Right ventricle myocardium superior (tissue), 1 donor: ENCODE measurements at places on chromosomes 6 and 20. TPM values are rescaled to one million over a fixed set of nuclear protein-coding genes. Genes with fewer than 3 reads are reported as not detected.

DNA sequence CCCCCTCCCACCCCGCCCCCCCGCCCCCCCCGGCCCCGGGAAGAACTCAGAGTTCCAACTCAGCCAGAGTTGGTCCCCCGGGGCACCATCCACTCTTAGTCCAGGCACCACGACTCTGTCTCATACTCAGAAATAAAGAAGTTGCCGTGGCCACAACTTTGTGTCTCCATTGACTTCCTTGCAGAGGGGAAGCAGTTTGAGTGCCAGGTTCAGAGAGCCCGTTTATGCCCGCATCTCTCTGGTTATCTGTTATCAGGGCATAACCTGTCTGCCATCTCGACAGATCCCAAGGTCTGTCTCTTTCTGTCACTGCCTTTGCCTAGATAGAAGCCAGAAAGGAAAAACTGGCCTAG is 605 bp downstream of the CDC5L start:
- DNase-seq = no peak

DNA sequence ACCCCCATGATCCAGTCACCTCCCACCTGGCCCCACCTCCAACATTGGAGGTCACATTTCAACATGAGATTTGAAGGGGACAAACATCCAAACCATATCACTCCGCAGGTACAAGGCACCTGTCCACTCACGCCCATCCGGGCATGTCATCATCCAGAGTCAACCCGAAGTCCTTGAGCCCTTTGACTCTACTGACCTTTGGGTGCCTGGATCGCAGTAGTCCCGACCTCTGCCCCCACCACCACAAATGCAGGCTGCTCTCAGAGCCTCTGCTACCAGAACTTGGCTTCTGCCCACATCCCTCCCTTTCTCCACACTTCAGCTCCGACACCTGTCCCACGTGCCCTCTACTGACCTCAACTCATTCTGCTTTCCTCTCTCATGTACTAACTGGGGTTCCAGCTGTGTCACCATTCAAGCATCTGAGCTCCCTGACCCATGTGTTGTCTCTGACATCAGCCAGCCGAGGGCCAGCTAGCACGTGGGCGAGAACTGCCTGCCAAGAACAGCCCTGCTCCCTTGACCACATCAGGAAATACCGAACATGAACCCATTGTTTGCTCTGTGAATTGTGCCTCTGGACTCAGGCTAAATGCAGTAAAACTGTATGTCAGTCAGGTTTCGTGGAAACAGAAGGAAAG is 498.3 kb upstream of the SULF2 start:
- peak; percentile 69 for DNase-seq

DNA sequence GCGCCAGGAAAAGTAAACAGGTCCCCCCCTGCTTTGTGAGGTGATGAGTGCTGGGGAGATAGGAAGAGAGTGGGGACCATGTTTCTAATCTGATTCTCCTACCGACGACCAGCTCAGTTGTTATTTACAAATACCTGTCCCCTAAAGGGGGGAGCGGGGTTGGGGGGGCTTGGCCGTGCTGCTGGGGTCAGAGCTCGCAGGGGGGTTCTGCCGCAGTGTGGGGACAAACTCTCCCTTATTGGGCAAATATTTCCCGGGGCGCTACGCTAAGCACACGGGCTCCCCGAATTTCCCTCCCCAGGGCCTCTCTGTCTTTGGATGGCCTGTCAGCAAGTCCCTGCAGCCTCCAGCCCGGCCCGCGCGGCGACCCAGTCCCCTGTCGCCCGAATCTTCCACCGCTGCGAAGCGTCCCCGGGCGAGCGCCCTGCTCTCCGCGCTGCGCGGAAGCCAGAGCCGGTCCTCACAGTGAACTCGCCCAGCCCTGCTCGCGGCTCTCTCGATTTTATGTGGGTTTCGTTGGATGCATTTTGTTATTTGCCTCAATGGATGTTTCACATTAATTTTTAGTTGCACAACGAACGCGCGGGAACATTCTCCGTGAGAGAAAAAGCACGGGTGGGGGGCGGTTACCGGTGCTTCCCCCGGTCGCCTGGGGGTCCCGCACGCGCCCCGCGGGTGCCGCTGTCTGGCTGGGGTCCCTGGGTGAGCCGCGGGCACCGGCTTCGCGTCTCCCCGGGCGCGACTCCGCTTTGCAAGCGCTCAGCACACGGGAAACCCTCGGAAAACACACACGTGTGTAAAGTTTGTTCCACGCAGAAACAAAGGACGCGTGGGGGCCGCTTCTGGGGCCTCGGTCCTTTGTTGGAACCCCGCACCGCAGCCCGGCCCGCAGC is 1.5 kb upstream of the STX16 start:
- DNase-seq = peak; percentile 63

- no peak for DNase-seq
These were observed 246.1 kb downstream of the SMOC2 start for GRCh38 chr6:168686831-168687730.

DNA sequence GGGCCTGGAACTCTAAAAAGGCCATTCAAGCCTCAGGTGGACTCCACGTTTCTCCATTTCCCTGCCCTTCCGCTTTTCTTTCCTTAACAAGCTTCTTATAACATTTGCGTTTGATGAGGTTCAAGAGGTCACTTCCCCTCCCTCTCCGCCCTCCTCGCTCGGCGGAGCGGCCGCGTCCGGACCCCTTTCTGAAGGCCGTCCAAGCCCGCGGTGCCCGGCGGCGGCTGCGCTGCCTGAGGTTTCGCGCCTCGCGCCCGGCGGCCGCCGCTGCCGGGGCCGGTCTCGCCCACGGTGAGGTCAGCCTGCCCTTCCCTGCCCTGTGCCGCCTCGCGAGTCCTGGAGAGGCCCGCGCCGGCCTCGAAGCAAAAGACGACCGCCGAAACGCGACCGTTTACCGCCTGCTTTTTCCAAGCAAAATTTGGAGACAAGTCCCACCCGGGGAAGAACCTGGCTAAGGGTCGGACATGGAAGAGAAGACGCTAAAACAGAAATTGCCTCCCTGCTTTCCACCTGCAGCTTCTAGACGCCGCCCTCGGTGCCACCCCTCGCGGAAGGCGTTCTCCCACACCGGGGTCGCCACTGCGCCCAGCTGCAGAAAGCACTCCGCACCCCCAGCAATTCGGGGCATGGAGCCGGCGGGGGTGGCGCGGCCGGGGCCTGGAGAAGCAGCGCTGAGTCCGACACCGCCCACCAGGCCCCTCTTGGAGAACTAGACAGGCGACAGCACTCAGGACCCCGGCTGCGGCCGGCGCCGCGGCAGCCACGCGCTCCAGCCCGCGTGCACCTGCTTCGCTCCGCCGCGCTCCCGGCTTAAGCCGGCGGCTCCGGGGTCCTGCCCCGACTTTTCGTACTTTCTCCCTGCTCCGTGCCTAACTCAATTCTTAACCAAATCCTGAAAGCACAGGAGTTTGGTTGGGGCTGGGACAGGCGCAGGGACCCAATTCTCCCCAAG is 11.0 kb upstream of the FOXF2 start:
- no peak for DNase-seq

DNA sequence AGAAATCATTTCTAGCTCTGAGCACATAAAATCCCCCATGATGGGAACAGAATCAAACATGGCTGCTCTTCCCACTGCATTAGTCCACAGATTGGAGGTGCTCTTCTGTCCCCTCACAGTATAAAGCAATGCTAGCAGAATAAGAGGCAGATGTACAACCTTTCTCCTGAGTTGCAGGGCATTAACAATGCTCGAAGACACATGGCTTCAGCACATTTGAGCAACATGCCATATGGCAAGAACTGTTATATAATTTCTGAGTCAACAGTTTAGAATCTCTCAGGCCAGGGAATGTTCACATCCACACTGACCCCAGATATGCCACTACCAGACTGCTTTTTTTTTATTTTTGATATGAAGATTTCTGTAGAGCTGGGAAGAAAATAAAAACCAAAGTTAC is 119.6 kb downstream of the KIF13A start:
- no peak for DNase-seq

Gene RAET1E
- total RNA-seq = 0.48 TPM

GRCh38 chr6:164569509-164569908 is 739.9 kb downstream of the C6orf118 start:
- DNase-seq = no peak

DNA sequence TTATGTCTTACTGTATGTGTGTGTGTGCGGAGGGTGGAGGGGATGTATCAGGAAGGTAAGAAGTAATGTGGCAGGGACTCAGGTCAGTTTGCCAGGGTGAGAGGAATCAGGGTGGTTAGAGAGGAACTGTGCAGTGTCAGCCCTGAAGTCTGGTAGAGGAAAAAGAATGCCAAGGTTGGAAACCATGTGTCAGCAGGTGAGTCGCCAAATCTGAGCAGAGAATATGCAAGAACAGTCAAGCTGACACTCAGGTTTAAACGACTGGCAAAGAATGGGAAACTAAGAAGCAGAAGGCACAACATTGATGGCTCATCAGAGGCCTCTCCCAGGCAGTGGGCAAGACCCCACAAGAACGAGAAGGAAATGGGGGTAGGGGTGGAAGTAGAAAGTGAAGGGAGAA is 107.5 kb upstream of the TBX18 start:
- no peak for DNase-seq

Gene GSTA5
- not detected for total RNA-seq

GRCh38 chr6:157255079-157255478 is 68.2 kb downstream of the TMEM242 start:
- no peak for DNase-seq

Gene KIZ
- 35.7 TPM for total RNA-seq

Gene TMEM200A
- total RNA-seq = not detected

DNA sequence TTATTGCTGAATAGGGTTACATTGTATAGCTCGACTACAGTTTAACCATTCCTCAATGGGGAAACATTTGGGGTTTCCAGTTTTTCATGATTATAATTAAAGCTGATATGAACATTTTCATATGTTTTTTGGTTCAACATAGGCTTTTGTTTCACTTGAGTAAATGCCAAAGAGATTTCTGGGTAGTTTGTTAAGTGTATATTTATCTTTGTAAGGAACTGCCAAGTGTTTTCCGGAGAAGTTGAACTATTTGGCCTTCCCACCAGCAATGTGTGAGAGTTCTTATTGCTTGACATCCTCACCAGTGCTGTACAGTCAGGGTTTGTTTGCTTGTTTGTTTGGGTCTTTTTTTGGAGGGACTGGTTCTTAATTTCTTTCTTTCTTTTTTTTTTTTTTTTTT is 83.7 kb upstream of the RALY start:
- no peak for DNase-seq

Gene FRMD1
- 1.0 TPM for total RNA-seq

DNA sequence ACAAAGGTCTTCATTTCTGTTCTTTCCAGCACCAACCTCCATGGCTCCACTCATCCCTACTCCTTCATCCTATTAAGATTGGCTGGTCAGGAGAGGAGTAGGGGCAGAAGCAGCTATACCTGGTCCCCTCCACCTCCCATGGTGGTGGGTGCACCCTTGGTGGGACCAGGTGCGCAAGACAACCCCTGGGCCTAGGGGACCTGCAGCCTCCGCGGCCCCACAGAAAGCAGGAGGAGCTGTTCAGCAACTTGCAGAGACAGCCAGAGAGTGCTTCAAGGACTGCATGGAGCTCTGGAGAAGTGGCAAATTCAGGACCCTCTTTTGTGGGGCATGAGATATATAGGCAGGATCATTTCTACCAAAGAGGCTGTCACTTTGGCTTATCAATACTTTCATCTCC is 9.8 kb downstream of the ULBP2 start:
- no peak for DNase-seq

DNA sequence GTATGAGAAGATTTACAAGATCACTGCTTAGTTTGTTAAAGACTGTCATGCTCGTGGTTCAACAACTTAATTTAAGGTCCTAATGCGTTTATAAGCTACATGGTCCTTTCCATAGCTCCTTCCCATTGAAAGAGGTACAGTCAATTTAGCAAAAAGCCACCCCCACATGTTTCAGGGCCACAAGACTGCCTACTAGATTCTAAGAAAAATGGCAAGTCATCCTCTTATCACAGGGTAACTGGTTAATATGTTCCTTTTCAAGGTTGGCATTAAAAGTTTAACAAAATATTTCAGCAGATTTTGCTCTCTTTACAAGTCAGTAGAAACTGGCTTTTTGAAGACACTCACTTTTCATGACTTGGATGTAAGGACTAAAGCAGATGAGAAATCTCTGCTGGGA is 15.7 kb downstream of the GSTA3 start:
- no peak for DNase-seq

Gene BTNL2
- not detected for total RNA-seq
